ENCODE measurements at places on chromosomes 7 and 10.

GRCh38 chr10:13483951-13484350 lies 44.9 kb downstream of the BEND7 start:
- DNase-seq = no peak

DNA sequence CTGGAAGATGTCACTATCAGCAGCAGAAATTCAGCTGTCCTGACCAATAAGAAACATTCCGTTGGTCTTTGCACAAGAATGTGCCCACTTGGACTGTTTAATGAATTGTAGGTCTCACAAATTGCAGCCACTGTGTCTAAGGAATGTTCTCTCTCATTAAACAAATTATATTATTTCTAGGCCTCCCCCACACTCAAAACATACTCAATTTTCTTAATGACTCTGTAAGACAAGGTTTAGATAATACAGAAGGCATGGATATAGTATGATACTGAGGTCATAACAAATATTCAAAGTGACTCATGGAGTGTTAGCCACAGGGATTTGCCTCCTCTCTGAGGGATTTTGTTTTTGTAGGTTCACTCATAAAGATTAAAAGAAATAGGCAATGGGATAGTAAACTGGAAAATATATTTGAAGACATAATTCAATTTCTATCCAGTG lies 197.5 kb downstream of the PTN start:
- DNase-seq = no peak

- no peak for DNase-seq
Measured at GRCh38 chr10:132677096-132677472, 108.9 kb downstream of the NKX6-2 start.

DNA sequence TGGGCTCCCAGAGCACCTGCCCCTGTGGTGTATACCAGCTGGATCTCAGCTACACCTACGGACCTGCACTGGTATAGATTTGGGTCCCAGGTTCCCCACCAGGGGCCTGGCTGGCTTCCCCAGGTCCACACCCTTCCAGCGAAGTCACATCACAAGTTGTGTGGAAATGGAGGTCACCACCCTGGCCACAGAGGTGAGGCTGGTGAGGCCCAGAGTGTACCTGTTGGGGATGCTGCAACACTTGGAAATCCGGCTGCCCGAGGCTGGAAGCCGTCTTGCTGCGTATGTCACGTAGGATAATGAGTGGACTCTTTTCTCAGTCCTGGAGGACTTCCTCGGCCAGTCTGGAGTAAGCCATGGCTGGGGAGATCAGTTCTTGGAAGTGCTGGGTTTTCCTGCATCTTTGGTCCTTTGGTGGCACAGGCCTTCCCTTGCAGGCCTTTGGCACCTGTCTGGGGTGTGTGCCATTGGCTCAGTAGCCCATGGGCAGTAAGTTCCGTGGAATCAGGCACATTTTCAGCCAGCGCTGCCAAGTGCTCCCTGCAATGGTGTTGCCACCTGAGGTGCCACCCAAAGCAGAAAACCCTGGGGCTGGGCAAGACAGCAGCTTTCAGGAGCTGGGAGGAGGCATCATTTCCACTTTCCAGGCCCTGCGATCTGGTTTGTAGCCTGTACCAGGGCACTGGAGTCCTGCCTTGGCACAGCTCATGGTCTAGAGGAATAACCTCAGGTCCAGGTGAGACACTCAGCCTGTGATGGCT lies 97.9 kb downstream of the LHPP start:
- no peak for DNase-seq

DNA sequence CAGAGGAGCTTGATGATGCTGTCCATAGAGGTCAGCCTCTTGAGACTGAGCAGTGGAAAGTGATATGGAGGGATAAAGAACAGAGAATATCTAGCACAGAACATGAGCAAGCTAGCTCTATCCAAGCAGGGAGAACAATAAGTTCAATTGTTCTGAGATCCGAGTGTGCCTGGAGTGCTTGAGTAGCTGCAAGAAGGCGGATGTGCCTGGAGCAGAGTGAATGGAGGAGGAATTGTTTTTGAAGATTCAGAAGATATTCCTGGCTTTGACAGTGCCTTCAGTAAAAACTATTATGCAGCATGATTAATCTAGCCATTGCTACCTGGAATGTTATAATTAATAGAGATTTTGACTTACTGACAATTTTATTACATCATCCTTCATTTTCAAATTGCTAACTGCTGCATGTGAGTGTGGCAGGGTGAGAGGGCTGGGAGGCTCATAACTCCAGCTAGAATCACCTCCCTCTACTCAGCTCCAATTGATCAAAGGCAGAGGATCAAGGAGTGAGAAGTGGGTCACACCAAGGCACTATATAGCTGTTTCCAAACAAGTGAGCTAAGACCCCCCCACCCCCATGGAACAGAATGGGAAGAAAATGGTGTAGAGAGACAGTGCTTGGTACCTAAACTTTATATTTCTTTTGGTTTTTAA lies 302.8 kb downstream of the ADRA2A start:
- peak; percentile 60 for DNase-seq

DNA sequence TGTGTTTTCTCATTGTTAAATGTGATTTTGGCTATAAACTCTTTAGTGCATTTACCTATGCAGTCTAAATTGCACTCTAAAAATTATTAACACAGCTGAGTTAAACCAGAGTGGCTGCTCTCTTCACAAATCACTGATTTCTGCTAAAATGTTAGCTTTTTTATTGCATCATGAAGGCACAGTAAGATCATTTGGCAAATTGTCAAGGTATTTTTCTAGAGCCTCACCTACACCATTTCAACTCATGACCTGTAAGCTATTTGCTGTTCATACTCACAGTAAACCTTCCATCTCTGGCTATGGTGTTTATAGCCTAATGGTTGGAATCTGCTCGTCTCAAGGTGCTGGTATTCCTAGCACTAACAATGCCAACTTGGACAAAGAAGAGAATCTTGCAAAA lies 25.7 kb downstream of the NDUFB2 start:
- no peak for DNase-seq

- no peak for DNase-seq
Measured at GRCh38 chr7:361680-362401, 71.9 kb downstream of the FOXL3 start.

- no peak for DNase-seq
Measured at GRCh38 chr7:28862595-28863272, 95.4 kb downstream of the TRIL start.

DNA sequence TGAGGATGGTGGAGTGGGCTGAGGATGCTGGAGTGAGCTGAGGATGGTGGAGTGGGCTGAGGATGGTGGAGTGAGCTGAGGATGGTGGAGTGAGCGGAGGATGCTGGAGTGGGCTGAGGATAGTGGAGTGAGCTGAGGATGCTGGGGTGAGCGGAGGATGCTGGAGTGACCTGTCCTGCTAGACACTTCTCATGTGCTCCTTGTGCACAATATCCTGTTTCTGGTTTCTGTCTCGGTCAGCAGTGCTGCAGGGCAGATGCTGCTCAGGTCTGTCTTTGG lies 29.2 kb downstream of the ANXA8 start:
- DNase-seq = no peak

- no peak for DNase-seq
Measured at GRCh38 chr7:55160539-55160938, 141.7 kb downstream of the EGFR start.

GRCh38 chr10:58219875-58220274 lies 47.8 kb downstream of the IPMK start:
- DNase-seq = no peak

DNA sequence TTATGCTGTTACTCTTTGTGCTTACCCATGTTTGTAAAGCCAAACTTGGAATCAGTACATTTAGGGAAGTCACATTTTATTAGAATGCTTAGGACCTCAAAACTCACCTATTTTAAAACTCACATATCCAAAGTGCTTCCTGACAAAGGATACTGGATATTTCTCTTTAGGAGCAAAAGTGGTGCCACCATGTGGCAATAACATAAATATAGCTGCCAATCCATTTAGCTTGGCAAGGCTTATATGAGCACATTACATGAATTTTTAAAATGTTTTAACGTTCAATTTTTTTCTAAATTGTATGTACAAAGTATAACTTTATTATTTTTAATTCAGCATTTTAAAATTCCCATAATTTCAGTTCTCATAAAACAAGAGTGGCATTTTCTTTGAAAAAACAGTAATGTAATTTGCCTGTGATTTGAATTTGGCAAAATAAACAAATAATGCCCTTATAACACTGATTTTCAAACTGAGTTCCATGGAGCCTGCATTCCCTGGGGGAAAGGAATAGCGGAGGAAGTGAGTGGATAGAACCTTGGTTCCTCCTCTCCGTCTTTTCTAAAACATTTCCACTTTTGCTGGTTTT lies 75.4 kb downstream of the HDAC9 start:
- no peak for DNase-seq

DNA sequence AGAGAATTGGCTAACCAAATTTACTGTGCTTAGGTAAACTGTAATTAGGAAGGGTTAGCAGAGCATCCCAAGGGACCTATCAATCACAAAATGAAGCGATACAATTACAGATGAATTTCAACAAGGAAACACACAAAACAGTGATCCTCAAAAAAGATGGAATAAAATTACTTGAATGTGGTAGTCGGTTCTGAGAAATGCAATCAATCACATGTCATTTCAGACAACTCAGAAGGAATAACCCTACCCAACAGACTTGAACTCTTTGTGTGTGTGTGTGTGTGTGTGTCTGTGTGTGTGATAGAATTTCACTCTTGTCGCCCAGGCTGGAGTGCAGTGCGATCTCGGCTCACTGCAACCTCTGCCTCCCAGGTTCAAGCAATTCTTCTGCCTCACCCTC lies 43.5 kb downstream of the ST8SIA6 start:
- no peak for DNase-seq

DNA sequence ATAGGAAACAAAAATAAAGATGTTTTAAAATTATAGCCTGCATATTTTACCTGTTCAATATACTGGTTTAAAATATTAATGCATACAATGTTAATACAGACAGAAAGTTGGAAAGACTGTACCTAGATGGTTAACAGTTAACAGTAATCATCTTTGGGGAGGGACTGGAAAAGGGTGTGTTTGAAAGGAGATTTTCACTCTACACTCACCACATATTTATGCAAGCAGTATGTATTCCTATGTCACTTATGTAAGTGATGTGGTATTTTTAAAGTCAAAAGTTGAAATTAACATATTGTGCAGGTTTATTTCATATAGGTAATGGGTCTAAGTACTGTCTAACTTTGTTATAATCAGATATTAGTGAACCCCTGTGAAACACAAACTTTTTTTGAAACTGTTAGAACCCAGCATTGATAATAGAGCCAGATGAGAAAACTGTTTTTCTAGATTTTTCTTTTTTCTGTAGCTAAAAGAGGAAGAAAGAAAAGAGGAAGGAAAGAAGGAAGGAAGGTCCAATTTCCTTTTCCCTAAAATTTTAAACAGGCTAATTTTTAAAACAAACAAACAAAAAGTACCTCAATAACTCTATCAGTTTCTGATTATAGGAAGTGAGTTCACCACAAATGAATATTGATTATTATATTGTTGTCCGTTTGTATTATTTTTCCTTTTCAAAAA lies 9.0 kb upstream of the STARD3NL start:
- DNase-seq = no peak

DNA sequence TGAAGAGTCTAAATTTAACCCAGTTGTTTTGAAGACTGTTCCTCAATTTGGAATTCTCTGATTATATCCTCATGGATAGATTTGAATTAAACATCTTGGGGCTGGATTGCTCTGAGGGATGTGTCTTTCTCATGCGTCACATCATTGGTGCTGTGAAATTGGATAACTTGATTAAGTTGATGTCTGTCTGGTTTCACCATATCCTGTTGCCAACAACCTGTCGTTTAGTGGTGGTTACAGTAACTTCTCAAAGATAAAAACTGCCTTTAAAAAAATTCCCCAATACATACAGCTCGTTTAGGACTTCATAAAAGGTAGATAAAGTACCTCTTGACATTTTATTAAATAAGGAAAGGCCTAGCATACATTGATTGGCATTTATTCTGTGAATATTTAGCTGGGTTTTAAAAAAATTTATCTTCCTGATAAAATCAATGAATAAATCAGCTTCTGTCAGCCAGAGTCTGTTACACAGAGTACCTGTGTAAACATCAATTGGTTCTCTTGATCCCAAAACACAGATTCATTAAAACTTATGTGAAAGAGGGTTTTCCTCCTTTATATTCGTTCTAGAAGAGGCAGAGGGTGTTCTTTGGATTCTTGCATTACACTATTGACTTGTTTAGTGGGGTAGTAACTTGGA lies 10.5 kb downstream of the CRCP start:
- no peak for DNase-seq

DNA sequence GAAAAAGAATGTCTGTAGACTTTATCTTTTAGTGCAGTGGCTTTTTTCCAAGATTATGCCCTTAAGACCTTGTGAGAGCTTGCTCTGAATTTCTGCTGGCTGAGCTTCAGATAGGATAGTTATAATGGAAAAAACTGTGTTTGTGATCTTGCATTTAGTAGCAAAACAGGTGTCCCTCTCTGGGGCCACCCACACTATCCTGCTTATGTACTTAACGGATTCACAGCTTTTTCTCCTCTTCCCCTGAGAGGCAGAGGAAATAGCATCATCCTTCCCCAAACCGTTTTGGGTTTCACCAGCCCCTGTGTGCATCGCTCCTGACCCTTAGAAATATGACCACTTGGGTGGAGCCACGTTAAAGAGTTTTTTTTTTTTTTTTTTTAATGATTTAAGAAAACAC lies 101.2 kb downstream of the RAB18 start:
- DNase-seq = no peak

DNA sequence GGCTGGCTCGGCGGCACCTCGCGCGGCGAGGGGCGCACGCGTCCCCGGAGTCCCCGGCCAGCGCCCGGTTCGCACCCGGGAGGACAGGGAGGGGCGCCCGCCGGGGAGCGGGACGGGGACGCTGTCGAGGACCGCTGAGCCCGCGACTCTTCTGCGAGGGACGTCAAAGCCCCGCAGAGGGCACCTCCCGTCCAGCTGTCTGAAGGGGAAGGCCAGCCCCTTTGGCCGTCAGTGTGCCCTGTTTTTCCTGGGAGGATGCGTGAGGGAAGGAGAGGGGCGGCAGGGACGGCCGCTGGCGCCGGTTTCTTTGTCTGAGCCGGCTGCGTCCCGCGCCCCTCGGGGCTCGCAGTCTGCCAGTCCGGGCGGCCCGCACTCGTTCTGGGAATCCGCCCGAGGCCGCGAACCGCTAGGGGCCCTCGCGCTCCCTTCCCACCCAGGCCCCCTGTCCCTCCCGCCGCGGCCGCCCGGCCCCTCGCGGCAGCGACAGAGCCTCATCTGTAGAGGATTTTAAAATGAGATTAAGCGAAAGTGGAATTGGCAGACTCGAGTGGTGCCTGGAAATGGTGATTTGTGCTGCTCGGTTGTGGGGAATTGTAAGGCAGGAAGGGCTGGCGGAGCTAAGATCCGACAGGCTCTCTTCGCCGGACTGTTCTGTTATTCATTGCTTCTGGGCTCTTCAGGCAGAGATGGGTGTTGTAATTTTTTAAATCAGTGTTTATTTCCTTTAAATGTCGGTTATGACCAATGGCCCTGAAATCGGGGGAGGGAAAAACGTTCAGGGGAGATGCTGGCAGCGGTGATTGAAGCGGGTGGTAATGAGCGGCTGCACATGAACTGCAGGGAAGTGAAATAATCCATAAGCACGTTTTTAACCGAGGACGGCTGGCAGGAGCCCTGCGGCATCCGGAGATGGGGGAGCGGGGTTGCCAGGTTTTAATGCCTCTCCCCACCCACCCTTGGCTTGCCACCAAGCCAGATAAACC lies 618 bp upstream of the RELN start:
- DNase-seq = no peak

GRCh38 chr10:58836176-58836700 lies 323.6 kb downstream of the BICC1 start:
- DNase-seq = no peak

Measured in breast epithelium (tissue), 4 donors.